ENCODE measurements at places on chromosomes 1 and 21.

- DNase-seq, result peak; percentile 34
Measured at GRCh38 chr1:235954306-235955283, 87.9 kb upstream of the LYST start.

DNA sequence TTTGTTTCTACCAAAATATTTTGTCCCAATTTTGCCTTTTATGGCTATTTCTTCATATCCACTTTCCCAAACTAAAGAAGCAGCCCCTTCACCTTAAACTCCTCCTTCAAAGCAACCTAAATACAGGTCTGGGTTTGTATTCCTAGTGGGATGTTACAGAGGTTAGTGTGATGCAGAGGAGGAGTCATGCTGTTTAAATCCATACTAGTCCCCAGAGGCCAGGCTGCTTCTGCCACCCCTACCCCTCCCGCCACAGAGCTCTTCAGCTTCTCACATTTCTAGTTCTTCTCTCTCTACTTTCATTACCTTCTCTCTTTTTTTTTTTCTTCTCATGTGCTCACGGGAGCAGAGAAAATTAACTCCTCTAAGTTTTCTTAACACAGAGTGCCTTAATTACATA lies 29.3 kb downstream of the SELL start:
- no peak for DNase-seq

DNA sequence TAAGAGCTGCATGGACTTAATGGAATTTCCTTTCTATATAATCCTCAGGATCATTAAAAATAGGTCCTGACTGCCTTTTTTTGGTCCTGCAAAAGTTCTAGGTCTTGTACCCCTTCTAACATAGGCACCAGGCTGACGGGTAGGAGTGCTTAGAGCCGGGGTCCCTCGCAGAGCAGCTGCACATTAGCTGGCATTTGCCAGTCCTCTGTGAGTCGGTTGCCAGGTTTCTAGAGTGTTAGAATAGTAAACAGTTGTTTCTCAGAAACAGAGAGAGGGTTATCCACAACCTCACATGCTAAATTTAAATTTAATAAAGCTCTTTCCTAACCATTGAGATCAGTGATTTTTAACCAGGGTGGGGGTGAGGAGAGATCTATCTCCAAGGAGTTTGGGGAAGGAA lies 35.4 kb upstream of the HEATR1 start:
- no peak for DNase-seq

DNA sequence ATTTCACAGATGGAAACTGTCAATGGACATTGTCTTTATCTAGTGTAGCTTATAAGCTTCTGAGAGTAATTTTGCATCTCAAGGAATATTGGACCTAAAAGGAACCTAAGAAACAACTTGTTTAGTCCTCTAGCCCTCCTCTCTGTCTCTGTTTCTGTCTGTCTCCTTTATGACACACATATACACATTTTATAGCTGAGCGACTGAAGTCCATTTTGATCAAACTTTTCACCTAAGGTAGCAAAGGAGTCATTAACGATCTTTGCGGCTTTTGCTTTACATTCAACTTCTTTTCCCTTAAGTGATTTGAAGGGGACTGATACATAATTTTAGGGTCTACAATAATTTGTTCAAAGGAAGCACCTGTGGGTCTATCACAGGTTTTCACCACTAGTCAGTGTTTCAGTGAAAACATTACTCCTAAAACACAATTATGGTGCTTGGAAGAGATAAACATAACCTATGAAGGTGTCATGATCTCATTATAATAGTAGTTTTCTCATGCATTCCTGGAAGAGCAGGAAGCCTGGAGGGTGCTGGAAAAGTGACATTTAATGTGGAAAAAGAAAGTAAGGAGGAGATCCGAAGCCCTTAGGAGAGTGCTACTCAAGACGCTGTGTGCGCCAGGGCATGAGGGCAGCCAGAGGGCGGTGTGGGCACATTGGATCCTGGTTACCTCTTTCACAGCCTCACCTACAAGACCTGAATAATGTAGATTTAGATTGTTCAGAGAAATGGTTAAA lies 248.6 kb downstream of the DNM3 start:
- DNase-seq, result peak; percentile 35

- no peak for DNase-seq
Measured at GRCh38 chr1:15900662-15901279, 53.3 kb downstream of the SPEN start.

DNA sequence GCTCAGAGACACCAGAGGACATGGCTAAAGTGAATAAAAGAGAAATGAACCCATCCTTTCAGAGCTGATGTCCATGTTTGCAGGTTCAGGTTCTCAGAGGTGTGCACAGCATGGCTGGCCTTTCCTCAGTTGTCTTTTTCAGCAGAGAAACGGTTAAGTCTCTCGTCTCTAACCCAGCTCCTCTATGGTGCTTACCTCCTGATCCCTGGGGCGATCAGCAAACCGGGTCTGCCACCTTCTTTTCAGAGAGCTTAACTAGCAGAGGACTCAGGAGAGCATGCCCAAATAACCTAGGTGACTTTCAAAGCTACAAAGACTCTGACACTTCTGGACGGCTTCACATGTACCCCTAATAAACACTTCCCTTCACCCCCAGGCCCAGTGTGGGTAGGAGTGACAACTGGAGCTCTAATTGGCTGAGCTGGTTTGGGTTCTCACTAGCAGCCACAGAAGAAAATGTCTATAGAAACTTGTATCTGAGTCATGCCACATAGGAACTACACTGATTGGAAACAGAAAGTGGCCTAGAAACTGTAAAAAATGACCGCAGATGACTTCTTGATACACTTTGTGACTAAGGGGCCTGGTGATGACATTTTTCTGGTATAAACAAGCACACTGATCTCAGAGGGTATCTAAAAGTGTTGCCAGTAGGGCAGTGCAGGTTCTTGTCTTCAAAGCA lies at the start of gene AIM2:
TSS of gene AIM2 (minus strand) at position 329 of the 682 bp plus-strand sequence. CDS start 3,267 bp downstream, outside the sequence.
- DNase-seq, result no peak

- DNase-seq, result no peak
Measured at GRCh38 chr1:94989911-94990473, 63.1 kb upstream of the CNN3 start.

DNA sequence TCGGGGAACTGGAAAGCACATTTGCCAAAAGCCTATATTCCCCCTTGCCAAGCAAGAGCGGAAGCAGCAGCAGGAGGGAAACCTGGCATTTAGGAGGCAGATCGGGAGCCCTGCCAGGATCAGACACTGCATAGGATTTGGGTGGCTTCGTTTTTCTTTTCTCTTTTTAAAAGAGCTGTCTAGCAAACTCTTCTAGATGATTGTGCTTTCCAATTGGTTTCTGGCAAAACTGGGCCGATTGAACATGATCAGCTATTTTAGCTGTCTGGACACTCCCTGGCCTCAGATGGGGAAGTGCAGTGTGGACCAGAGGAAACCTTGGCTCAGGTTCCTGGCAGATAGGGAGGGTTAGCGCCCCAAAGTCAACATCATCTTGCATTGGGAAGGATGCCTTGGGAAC lies 414.0 kb upstream of the KAZN start:
- DNase-seq, result peak; percentile 20

GRCh38 chr1:202979459-202979858 lies 12.4 kb upstream of the CYB5R1 start:
- no peak for DNase-seq

GRCh38 chr1:3183411-3183810 lies 114.4 kb downstream of the PRDM16 start:
- DNase-seq, result no peak

DNA sequence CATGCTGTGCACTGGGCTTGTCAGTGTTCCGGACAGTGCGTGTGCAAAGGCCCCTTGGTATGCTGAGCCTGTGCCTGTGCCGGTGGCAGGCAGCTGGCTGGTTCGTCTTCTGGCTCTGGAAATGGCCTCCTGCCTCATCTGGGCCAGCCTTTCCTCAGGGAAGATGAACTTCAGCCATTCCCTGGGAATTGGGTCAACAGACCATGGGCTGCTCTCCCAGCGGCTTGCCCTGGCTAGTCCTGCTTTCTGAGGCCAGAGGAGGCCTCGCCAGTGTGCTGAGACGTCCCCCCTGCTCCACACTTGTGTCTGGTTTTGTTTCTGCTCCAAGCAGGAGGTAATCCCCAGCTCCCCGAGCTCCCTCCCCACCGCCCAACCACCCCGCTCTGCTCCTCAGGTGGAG lies 32.6 kb upstream of the RD3 start:
- no peak for DNase-seq

GRCh38 chr1:22609291-22609690 lies 27.1 kb upstream of the C1QA start:
- DNase-seq, result no peak
